ENCODE measurements at places on chromosomes 2 and 18.

DNA sequence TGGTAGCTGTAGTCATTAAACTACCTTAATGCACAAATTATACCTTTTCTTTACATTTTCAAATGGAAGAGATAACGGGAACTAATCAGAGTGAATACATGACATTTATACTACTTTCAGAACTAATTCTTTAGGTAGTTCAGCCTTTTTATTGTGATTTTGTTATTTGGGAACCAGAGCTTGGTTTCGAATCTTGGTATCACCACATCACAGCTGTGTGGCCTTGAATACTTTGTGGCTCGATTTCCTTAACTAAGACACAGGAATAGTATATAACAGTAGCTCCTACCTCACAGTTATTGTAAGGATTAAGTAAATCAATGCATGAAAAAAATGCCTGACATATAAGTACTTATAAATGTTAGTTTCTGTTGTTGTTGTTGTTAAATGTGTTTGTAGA, 240.0 kb downstream of the WDR7 start:
- DNase-seq = no peak

- DNase-seq = no peak
Observed at GRCh38 chr2:33712674-33713073, 113.6 kb upstream of the FAM98A start.

DNA sequence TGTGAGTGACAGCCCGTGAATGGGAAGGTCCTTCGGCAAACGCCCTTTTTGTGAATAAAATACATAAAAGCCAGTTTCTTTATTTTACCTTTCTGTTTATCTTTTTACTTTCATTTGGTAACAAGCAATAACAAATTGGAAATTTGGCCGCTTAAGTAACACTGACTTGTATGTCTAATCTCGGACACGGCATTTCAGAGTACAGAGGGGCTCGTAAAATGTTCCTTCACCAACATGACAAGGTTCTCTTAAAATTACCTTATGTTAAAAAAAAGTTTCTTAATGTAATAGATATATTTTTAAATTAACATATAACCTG, 558 bp upstream of the NEMP2 start:
- no peak for DNase-seq

DNA sequence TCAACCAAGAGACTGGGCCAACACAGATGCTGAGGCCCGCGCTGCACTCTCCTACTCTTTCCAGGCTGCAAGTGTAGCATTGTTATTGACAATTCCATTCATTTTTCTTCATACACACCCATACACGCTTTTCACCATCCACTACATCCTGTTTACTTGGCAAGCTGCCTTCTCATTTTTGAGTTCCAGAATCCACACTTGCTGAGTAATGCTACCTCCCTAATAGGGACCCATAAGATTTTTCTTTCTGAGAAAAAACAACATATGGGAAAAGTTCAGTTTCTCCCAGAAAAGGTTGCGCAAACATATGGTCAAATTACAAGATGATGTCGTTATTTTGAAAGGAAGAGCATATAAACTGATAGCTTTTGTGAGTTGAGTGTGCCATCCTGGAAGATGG, 3.3 kb upstream of the NETO1 start:
- DNase-seq = no peak

DNA sequence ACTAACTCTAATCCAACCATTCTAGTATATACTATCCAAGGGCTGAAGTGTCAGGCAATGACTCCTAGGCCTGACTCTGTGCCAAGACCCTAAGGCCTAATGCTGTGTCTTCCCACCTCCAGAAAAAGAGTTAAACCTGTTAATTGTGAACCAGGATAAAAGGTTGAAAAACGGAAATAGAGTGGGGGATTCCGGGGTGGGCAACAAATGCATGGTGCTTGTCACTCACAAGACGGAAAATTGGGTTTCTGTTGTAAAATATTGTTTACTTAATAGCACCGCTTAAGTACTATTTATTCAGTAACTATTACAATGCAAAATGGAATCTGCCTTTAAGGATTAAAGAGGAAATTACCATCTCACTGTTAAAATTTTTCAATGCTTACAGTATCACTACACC, 3.2 kb downstream of the STK17B start:
- DNase-seq = no peak

GRCh38 chr2:182186132-182186735, 200.6 kb downstream of the PPP1R1C start:
- no peak for DNase-seq

Data from T follicular helper cell (primary cell).